ENCODE measurements at places on chromosomes 2 and 18.

GRCh38 chr2:219627103-219628100 is at the start of gene SLC4A3:
Gene SLC4A3, plus strand, starts transcription at chr2:219627630. Its CDS starts 363 bp downstream, at chr2:219627993.
- peak; percentile 56 for DNase-seq
- peaks cover 8% of the 10 kb centered on the region for H3K4me1 ChIP-seq
- peak within 1 kb of the TSS; percentile 70 for H3K27ac ChIP-seq

GRCh38 chr2:168210895-168211570 is 36.4 kb downstream of the STK39 start:
- H3K36me3 ChIP-seq = no peaks in the 10 kb centered on the region
- DNase-seq = no peak
- no peak overlapping the region for H3K27ac ChIP-seq
- H3K4me1 ChIP-seq = peaks cover 54% of the 10 kb centered on the region
- no peaks in the 10 kb centered on the region for H3K27me3 ChIP-seq
- no peak overlapping the region for H3K4me3 ChIP-seq

- H3K27me3 ChIP-seq = no peaks in the 10 kb centered on the region
- H3K4me3 ChIP-seq = peak overlapping the region; percentile 81
- H3K27ac ChIP-seq = peak overlapping the region; percentile 99
- DNase-seq = peak; percentile 98
- peaks cover 39% of the 10 kb centered on the region for H3K36me3 ChIP-seq
Measured at GRCh38 chr2:216114714-216115531, 5.8 kb downstream of the XRCC5 start.

DNA sequence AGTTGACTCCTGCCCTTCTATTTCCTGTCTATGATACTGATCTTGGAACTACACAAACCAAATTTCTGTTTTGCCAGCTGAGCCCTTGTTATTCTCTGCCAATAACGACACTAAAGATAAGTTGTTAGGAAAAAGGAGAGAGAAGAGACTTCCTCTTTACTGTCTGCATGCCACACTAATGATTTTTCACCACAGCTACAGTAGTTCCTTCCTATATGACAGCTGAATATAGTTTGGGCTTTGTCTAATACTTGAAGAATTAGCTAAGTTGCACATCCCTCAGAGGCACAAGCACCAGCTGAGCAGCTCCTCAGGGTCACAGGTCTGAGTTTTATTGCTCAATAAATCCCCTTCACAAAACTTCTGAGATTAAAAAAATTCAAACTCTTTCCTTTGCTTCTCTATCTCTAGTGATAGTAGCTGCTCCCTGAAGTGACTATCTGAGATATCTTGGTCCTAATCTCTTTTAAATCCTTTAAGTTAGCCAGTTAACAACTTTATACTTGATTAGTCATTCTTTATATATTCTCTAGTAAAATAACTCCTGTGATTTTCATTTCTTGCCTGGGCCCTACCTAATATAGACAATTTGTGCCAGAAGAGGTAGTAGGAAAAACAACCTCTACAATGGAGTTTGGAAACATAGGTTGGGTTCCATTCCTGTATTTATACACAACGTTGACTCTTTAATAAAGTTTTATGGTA is 253.0 kb upstream of the CNTNAP5 start:
- H3K4me1 ChIP-seq = no peaks in the 10 kb centered on the region
- H3K27me3 ChIP-seq = no peaks in the 10 kb centered on the region
- DNase-seq = no peak
- H3K27ac ChIP-seq = no peak overlapping the region
- H3K4me3 ChIP-seq = no peak overlapping the region
- no peaks in the 10 kb centered on the region for H3K36me3 ChIP-seq
